Aorta (tissue), 5 donors: ENCODE measurements at places on chromosomes 5 and 9. TPM values are rescaled to one million over a fixed set of nuclear protein-coding genes. Genes with fewer than 3 reads are reported as not detected.

Gene CER1
- total RNA-seq: 0.29 TPM

Gene IFNK
- not detected for total RNA-seq

Gene CAMLG
- 33.1 TPM for total RNA-seq

GRCh38 chr5:59238126-59238902 is 655.2 kb downstream of the PDE4D start:
- no peak overlapping the region for H3K27ac ChIP-seq
- H3K4me3 ChIP-seq: no peak overlapping the region
- no peak for DNase-seq
- H3K27me3 ChIP-seq: no peaks in the 10 kb centered on the region
- H3K4me1 ChIP-seq: no peaks in the 10 kb centered on the region
